ENCODE measurements at places on chromosomes 6 and 20. TPM values are rescaled to one million over a fixed set of nuclear protein-coding genes. Genes with fewer than 3 reads are reported as not detected.

The C20orf141 gene
- not detected for total RNA-seq

The PDYN gene
- total RNA-seq = 0.10 TPM

The UBE3D gene
- 7.9 TPM for total RNA-seq

The RAB5IF gene
- 43.1 TPM for total RNA-seq

The MEP1A gene
- total RNA-seq = not detected

The ESR1 gene
- 1.7 TPM for total RNA-seq

The HNF4A gene
- 0.13 TPM for total RNA-seq

The IL17A gene
- total RNA-seq = not detected

- ATAC-seq = no peak
Observed at GRCh38 chr6:159077123-159077522, 32.3 kb upstream of the TAGAP start.

DNA sequence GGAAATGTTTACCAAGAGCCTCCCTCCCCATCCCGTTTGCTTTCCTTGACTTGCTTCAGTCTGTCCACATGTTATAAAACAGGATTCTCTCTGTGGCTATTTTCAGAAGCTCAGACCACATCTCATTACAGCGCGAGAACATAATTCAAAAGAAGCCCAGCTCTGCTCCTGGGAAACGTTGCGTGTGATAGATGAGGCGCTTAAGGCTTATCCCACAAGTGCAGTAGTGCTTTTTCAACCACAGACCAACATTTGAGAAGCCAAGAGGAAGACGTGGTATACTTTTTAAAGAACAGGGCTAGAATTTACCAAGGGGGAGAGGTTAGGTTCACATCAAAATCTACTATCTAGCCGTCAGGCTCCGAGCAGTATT is 239.5 kb downstream of the SLC24A3 start:
- peak; percentile 28 for ATAC-seq

DNA sequence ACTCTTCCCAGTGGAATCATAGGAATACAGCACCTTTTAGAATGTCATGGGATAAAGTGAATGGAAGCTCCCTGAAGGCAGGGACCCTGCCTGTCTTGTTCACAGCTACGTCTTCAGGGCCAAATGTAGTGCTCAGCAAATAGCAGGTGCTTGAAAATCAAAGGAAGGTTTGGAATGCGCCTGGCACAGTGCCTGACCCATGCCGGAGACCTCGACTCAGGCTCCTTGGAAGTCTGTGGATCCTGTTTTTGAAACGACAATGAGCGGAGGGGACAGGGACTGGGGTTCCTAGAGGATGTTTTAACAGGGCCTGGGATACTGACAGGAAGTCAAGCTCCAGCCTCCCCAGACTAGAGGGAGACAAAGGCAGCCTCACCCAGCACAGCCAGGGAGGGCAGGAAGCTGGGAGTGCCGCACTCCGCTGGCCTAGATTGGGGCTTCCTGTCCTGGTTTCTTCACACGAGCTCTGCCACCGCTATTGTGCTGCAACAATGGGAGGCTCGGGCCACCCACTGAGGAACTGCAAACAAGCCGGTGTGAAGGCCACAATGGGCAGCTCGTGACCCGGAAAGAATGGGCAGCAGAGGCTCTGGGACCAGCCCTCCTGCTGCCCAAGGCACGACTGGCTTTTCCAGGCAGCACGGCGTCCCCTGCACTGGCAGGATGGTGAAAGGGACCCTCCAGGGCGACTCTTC is 76.7 kb downstream of the PREX1 start:
- peak; percentile 61 for ATAC-seq

DNA sequence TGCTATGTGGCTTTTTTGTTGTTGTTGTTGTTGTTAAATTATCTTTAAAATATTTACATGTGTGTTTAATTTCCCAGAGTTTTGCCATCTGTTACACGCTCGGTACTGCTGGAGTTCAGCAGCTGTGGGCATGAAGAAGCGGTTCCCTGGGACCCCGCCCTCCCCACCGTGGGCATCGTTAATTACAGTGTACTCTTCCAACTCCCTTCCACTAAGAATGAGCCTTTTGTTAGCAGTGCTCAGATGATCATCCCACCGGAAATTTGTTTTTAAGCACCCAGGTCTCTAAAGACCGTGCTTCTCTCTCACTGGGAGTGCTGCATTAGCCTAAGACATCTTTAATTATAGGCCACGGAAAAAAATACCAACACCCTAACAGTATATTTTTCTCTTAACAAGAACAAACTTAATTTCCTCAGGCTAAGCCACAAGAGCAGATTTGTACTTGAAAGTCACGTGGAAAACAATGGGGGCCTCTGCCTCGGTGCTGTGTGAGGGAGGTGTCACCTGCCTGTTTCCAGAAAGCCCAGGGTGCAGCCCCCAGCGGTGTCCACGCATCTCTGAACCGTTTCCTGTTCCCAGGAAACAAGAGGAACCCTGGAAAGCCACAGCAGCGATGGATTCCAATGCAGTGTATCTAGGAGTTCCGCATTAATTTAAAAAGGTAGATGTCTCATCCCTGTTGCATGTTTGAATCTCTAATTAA is 113.3 kb upstream of the FRMD1 start:
- ATAC-seq = peak; percentile 70

GRCh38 chr20:51425347-51426106 is 117.0 kb downstream of the NFATC2 start:
- peak; percentile 12 for ATAC-seq

GRCh38 chr20:18403269-18403668 is 63.6 kb downstream of the DZANK1 start:
- ATAC-seq = no peak

DNA sequence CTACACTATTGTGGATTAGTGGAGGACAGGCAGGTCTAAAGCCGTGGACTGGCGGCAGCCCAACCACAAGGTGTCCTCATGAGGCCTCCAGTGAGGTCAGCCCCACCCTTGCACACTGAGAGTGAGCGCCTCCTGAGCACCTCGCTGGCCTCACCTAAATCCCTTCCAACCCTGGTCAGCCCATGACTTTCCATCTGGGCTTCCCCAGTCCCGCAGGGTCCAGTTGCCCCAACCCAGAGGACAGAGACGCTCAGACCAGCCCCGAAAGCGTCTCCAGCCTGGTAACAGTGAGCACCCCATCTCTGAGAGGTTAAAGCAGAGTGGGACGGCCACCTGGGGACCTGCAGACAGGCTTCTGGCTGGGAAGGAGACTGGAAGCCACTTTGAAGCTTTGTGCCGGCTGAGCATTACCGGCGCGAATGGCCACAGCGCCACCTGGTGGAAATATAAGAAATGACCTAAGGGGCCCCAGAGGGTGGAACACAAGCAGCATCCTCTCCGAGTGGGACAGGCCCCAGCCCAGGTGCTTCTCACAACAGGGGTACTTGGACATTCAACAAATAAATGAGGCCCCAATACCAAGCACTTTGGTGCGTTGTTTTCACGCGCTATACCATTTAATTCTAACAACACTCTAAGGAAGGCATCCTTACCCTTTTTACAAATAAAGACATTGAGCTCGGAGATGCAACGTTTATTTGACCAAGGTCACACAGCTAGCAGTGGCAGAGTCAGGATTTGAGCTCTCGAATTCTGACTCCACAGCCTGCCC is 65.7 kb upstream of the TOP1 start:
- peak; percentile 91 for ATAC-seq

GRCh38 chr6:31168606-31169005 is 1.9 kb downstream of the POU5F1 start:
- ATAC-seq = no peak

GRCh38 chr6:14277405-14277930 is 159.9 kb downstream of the CD83 start:
- ATAC-seq = no peak

GRCh38 chr6:13924146-13924948 is 405 bp upstream of the RNF182 start:
- ATAC-seq = peak; percentile 86

DNA sequence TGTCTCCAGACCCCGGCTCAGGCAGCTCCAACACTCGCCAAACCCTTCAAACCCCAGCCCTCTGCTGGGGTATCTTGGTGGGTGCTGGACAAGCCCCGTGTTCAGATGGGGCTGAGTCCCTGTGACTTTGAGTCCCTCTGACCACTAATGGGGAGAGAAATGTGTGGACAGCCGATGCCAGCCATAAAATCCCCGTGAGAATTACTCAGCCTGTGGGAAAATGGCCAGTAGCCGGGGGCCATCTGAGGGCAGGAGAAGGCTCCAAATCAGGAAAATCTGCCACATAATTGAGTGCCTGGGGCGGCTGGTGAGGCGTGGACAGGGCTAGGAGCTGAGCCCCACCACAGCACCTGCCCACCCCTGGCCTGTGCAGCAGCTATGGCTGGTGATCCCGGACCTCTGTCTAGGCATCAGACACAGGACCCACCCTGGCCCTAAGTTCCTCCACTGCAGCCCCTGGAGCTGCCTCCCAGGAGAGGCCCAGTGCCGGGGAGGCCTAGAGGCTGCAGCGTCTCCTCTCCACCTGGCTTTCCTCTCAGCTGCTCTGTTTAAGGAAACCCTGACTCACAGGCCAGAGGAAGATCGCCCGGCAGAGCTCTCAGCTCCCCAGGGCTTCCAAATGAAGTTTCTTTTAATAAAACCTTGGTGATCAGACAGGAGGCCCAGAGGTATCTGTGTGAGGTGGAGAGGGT is 53.7 kb upstream of the SLCO4A1 start:
- no peak for ATAC-seq

GRCh38 chr20:57991211-57991881 is 237.1 kb downstream of the ANKRD60 start:
- ATAC-seq = peak; percentile 57

- no peak for ATAC-seq
Observed at GRCh38 chr20:35314816-35315631, 22.8 kb upstream of the FAM83C start.

DNA sequence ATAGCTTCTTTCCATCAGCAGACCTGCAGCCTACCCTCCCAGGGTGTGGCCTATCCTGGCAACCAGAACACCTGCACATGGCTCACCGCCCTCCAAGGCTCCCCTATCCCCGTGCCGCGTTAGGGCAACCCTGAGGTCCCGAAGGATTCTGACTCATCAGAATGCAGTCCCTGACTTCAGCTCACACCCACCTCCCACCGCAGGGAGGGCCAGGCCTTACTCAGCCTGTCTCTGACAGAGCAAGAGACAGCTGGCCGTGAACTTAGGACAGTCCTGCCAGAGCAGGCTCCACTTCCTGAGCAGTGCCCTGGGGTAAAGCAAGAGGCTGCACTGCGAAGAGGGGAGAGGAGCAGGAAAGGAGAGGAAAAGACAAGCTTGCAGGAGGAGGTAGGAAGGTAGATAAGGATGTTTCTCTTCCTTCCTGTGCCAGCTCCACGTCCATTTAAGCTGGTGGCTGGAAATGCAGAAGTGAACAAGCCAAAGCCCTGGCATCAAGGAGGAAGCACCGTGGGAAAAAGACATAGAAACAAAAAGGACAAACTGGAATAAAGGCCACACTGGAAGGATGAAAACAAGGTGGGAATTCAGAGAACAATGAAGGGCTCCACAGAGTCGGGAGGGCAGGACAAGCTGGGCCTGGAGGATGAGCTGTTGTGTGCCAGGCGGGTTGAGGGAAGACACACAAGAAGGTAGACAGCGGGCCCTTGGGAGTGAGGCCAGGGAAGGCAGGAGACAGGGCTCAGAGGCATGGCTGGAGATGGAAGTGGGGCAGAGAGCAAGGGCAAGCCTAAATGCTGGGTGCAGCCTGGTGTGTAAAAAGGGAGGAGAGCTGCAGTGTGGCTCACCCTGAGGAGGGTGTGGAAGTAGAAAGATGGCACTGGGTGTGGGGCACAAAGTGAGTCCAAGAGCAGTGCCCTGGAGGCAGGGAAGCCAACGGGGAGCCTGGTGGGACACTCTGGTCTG is 102.7 kb downstream of the SLC23A2 start:
- ATAC-seq = no peak

DNA sequence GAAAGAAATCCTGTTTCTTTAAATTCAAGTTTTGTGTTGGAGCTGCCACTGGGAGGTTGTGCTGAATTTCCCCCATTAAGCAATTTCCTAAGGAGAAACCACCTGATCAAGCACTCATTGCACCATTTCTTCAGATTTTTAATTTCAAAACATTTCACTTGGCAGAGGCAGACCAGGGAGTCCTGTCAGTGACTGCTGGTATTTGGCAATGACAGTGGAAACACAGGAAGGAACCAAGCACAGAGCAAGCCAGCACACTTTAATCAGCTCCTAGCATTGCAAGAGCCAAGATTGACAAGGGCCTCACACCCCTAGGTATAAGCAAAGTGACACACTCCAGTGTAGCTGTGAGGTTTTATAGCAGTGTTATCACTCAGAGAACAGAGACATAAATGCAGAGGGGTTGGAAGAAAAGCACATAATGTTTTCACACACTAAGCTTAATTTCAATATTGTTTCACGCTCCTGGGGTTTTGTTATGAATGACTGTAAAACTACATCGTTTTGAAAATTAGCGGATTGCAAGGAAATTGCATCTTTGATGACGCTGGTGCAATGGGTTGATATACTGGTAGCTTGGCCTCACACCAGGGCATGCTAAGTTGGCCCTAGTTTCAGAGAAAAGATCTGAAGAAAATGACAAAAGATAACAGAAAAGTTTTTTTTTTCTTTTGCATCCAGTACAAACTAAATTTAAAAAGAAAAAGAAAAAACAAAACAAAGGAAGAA is 768.4 kb downstream of the TFAP2A start:
- peak; percentile 46 for ATAC-seq

- peak; percentile 49 for ATAC-seq
Observed at GRCh38 chr20:6122111-6122872, 538 bp downstream of the FERMT1 start.

- ATAC-seq = no peak
Observed at GRCh38 chr20:57693002-57693582, 16.7 kb downstream of the PMEPA1 start.

DNA sequence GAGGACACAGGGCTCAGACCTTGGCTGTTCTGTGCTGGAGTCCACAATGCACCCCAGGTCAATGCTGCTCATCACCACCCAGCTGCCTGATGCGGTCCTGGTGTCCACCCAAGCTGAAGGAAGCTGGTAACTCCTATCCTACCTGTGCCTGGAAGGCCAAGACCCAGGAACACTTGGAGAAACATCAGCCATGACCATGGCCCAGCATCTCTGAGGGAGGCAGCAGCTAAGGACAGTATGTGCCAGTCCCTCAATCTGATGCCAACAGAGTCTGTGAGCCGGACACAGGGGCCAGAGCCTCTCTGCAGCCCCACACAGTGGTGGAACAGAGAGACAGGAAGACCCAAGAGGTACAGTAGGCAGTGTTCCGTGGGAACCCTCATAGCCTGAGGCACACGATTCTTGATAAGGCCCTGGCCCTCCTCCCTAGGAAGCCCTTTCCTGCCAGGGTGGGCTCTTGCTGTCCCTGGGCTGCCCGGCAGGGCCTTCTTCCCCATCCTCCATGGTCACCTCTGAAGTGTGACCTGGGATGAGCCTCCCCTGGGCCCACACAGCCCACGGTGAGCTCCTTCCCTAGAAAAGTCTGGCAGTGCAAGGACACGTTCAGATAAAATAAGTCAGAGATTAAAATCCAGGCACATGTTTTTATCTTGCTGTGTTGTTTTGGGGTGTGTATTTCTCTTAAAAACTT is 170.7 kb downstream of the THBS2 start:
- ATAC-seq = no peak

GRCh38 chr6:3053231-3053508 is 15.1 kb upstream of the RIPK1 start:
- no peak for ATAC-seq

DNA sequence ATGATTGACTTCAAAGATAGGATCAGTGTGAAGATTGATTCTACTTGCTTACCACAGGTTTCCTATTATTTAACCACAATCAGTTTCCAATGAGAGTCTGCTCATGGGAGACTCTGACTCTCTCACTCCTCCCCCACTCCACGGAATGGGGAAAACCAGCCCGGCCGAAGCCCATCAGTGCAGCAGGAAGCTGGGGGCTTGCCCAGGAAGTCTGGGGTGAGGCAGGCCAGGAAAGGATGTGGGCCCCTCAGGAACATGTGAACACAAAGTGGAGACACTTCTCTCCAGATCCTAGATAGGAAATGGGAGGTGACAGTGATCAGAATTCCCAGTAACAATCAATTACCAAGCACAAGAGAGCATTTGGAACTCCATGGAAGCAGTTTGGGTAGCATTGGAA is 144.2 kb downstream of the TTLL2 start:
- no peak for ATAC-seq
